ELF-1 (cell line): ENCODE measurements at places on chromosomes 3 and 15.

GRCh38 chr3:128078322-128078721 lies 26.1 kb downstream of the SEC61A1 start:
- DNase-seq: no peak

DNA sequence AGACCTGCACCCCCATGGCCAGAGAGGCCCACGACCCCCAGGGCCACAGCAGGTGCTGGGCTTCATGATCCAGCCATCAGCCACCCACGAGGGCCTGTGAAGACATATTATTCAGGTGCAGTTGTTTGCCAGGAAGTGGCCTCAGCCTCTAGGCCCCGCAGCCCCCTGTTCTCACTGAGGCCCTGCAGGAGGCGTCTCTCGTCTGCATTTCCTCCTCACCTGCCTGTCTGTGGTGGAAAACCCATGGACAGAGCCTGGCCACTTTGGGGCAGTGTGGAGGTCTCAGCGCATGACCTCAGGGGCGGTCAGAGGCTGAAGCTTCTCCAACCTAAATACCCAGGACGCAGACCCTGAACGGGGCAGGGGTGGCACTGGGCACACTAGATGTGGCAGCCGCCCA lies 18.6 kb downstream of the UROC1 start:
- peak; percentile 29 for DNase-seq

DNA sequence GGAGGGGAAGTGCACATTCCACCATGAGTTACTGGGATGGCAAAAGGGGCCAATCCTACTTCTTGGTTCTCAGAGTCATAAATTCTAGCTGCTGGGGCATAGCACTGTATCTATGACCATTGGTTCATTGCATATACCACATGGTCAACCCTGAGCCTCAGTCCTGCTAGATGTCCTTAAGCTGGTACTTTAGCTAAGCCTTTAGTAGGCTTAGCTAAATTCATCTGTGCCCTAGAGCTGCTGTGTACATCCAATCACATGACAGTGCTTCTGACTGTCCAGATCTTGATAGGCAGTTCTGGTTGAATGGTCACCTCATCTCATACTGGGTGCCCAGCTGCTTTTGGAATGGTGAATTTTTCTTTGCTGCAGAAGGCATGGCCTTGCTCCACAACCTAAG lies 8.2 kb downstream of the NDUFB4 start:
- DNase-seq: no peak

DNA sequence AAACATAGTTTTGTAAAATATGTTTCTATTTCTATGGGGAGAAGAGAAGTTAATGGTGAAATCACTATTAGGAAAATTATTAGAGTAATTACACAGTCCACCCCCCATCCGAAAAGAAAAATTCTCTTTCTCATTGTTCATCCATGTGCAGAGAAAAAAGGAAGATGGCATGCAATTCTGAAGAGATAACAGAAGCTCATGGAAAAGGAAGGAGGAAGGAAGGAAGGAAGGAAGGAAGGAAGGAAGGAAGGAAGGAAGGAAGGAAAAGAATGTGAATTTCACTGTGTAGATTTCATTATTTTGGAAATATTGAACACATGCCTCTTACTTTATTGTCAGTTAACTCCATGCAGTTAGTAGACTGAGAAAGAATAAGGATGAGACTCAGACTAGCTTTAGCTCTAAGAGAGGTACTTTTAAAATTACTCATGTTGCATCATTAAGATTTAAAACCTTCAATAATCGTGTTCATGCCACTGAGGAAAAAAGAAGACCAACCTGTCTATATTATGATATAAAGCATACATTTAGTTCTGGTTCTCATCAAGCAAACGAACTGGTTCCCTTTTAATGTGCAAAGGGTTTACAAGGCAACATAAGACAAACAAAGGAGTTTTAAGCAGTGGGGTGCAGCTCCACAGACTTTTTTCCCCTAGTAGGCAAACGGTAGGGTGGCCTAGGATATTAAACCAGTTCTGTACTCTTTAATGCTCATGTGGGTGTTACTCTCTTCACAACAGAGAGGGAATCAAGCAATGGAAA lies 379.6 kb downstream of the FOXP1 start:
- DNase-seq: no peak

GRCh38 chr15:48402427-48403177 lies 71.4 kb downstream of the DUT start:
- DNase-seq: no peak

DNA sequence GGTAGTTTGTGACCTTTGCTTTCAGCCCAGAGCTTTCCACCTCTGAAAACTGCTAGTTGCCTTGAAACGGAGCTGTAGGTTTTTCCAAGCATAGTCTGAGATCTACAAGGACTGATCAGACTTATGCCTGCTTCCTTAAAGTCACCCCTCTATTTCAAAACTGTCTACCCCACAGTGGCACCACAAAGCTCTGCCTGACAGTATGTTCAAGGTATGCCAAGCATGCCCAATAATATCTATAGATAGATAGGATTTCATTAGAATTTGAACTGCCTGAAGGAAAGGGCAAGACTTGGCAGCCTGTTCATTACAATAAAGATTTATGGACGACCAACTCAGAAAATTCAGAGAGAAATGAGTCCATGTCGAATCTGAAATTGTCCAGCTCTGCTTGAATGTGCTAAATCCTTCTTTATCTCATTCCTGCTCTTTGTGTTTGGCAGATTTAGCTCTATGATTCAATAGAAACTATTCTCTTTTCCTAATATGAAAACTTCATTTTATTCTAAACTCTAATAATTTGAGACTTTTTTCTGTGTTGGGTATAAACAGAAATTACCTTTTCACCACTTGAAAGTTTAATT lies 227.6 kb upstream of the TBC1D5 start:
- no peak for DNase-seq

DNA sequence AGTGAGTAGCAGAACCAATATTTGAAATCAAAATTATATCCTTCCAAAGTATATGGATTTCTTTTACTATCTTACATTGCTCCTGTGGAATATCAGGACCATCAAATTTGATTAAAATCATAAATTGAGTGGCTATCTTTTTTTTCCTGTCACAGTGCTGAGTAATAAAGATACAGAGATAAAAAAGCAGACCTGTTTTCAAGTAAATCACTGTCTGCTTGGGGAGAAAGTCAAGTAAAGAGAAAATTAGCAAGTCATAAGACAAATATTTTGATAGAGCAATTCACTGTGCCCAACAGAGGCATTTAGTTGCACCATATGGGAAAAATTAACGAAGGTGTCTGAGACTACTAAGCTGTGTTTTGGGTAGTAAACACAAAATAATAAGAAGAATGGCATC lies 933.7 kb downstream of the NTRK3 start:
- no peak for DNase-seq

DNA sequence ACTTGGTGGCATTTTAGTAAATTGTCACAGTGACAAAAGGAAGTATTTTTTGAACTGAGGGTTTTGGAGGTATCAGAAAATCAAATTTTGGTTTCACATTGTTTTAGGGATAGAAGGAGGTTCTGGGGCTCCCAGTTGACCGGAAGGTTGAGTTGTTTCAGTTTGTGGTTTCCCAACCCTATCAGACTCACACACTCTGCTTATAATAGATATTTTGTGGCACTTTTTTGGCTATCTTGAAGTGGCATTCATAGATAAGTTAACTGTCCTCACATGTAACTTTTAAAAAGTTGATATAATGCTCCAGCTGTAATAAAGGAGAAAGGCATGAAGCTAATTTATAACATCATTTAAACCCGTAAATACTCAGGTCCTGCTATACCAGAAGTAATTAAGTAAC lies 12.8 kb downstream of the ARMC8 start:
- DNase-seq: no peak

DNA sequence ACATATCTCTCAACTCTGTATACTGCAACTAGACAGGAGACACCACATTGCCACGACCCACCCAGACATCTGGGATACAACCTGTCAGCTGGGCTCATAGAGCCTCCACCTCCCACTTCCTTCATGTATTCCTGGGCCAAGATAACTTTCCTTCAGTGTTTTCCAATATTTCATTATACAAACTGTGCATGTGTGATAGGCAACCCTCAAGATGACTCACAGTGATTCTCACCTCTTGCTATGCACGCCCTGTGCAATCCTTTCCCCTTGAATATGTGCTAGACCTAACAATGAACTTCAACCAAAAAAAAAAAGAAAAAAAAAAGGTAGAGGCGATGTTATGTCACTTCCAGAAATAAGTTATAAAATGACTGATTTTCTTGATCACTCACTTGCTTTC lies 138.0 kb upstream of the ALCAM start:
- no peak for DNase-seq
